ENCODE measurements at places on chromosomes 6 and 20.

DNA sequence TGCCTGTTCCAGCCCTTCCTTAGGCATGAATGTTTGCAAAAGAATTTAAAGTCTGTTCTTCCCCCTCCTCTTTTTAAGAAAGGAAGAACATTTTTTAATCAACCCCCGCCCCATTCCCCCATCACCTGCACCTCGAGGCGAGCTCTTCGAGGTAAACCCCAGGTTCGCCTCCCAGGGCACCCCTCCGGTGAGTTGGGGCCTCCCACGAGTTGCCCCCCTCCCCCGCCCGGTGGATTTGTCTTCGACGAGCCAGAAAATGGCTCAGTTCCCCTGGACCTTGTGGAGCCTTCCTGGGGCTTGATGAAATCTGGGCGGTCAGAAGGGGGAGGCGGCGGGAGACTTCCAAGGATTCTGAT, 256 bp upstream of the OVOL2 start:
- DNase-seq: no peak

DNA sequence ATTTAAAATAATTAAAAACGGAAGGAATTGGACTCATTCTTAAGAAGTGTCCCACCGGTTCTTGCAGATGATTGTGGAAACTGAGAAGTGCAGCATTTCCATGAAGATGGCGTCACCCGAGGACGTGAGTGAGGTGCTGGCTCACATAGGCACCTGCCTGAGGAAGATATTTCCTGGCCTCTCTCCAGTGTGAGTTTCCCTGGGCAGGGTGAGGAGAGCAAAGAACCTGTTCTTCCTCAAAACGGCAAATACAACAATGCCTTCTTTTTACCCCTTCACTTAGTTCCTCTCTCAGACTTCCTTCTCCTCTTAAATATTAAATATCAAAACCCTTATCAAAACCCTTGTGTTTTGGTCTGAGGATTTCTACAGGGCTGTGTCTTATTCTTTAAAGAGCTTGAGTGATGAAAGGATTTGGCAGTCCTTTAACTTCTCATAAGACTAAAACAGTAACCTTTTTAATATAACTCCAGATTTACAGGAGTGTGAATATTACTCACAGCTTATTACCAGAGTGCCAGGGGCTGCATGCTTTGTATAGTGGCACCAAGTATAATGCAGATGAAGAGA, 156.3 kb downstream of the CARMIL1 start:
- no peak for DNase-seq

- DNase-seq: no peak
Measured at GRCh38 chr6:144349690-144350527, 64.8 kb downstream of the UTRN start.

DNA sequence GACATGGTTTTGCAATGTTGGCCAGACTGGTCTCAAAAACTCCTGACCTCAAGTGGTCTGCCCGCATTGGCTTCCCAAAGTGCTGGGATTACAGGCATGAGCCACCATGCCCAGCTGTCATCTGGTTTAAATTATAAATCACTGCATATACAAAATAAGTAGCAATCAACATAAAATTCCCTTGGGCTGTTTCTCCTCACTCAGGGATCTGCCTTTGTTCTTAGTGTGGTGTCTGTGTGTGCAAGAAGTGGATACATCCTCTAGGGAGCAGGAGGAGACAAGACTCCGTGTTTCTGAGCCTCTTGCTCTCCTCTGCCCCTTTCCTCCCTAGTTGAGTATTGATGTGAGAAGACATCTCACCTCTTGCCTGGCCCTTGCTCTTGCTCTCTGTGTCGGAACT, 65.2 kb upstream of the ADGRF4 start:
- DNase-seq: no peak

DNA sequence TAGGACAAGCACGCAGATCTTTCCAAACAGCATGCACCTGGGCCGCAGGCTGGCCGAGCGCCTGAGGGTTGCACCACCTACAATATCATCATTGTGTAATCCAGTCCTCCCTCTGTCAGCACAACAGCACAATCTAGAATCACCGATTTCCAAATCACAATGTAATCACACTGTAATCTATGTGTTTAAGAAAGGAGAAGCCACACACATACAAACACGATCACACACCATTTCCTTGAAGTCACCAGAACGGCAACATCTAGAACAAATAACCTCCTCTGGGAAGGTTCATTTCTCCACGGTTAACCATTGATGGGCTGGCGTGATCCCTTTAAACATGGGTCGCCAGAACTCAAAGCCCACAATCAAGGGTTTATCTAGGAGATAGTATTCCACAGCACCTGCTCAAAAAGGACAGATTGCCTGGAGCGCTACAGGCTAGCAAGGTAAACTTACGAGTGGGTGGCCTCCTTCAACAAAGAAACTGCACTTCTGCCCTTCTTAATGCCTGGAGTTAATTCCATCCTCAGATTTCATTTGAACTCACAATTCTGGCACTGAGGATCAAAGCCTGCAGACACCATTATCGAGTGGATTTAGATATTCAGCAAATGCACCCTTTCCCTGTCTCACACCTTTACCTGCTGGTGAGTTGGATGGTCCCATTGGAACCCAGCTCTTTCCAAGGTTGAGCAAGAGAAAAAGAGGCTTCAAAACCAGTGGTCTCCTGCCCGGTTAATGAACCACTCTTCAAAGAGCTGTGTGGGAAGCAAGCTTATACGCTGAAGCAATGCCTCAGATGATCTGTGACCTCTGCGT, 83.8 kb upstream of the FOXQ1 start:
- no peak for DNase-seq

DNA sequence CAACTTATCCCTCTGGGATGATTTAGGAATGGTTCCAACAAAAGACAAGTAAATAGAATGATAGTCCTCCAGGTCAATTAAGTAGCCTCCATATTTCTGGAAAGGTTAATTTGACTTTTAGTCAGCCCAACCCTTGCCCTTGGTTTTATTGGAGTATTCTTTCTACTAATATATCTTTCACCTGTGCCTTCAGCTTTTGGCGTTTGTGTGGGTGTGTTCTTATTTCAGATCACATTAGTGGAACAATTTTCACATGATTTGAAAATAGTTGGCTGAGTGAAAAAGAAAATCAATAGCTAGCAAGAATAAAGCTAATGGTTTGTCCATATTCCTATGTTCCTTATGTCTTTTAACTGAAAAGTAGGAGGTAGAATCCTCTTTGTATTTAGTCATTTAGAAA, 239.6 kb upstream of the SGK1 start:
- DNase-seq: no peak

DNA sequence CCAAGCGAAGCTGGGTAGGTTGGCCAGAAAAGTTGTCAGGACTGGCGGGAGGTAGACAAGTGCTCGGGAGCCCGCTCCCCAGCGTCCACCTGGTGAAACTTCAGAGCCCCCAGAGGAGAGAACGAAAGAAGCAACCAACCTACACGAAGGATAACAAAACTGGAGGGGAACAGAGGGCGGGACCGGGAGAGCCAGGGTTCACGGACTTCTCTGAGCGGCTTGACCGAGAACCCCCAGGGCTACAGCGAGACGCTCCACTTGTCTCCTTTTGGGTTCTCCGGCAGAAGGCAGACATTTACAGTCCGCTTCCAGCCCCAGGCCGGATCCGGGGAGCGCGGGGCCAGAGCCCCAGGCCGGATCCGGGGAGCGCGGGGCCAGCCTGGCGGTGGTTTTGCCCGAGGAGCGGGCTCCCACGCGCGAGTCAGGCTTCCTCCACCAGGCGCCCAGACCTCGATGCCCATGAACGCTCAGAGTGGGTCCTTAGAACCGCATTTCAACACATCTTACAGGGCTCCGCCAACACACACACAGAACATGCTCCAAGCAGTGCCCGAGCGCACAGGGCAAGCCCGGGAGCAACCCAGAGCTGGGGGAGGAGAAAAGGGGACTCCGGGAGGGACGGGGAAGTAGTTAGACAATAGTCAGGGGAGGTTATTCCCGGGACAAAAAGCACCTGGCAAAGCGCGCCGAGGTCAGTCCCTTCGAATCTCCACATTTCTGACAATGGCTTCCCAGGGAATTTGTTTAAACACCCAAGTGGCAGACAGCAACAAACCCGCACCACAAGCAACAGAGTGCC, 1.1 kb downstream of the PTPRK start:
- DNase-seq: peak; percentile 2
